ENCODE measurements at places on chromosomes 16 and 17.

- peak; percentile 67 for DNase-seq
Observed at GRCh38 chr16:81599034-81599744, 154.6 kb downstream of the CMIP start.

DNA sequence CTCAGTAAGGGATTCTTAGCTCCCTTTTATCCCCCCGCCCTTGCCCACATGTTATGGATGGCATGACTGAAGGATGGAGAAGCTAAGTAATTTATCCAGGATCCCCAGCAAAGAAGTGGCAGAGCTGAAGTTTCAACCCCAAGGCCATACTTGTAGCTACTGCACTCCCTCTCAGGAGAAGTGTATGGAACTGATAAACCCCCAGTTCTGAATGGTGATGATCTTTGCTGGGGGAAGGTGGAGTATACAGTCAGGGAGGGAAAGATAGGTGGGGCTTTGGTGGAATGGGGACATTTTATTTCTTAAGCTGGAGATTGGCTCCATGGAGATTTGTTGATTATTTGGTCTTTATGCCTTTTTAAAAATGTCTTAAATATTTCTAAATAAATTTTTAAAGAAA, 58.3 kb downstream of the TNRC6C start:
- DNase-seq = no peak

GRCh38 chr16:66495440-66495839, 54.5 kb downstream of the TK2 start:
- no peak for DNase-seq

DNA sequence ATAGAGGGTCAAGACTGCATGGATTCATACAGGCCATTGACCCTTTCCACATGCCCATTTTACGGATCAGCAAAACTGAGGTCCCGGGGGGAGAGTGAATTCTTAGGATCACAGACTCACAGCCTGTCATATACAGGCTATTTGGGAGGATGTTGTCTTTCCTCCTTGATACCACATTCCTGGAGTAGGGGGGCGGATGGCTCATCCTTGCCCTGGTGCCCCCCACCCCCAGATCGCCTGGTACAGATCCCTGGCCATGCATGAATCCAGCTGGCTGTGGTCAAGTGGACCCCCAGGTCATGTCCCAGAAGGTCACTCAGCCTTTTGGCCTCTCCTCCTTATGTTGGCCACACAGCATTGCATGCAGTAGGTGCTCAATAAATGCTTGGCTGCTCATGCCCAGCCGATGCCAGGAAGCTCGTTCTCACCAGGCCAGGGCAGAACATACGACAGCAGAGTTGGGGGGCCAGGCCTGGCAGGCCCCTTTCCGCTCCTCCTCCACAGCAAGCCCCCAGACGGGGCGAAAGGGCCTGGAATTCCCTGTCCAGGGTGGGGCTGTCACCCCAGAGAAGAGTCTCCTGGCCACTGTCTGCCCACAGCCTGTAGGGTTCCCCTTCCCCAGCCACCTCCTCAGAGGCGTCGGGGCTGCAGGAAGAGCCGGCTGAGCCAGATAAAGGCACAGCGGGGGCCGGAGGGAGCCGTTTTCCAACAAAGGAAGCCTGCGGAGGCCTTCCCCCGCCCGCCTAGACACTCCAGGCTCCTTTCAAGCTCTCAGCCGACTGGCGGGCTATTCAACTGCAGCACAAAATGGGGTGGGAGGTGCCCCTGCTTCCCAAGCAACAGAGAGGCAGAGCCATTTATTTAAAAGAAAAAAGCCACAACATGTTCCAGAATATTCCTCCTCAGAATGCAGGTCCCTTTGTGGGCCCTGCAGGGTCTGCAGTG, 215.7 kb upstream of the CIBAR2 start:
- peak; percentile 88 for DNase-seq

DNA sequence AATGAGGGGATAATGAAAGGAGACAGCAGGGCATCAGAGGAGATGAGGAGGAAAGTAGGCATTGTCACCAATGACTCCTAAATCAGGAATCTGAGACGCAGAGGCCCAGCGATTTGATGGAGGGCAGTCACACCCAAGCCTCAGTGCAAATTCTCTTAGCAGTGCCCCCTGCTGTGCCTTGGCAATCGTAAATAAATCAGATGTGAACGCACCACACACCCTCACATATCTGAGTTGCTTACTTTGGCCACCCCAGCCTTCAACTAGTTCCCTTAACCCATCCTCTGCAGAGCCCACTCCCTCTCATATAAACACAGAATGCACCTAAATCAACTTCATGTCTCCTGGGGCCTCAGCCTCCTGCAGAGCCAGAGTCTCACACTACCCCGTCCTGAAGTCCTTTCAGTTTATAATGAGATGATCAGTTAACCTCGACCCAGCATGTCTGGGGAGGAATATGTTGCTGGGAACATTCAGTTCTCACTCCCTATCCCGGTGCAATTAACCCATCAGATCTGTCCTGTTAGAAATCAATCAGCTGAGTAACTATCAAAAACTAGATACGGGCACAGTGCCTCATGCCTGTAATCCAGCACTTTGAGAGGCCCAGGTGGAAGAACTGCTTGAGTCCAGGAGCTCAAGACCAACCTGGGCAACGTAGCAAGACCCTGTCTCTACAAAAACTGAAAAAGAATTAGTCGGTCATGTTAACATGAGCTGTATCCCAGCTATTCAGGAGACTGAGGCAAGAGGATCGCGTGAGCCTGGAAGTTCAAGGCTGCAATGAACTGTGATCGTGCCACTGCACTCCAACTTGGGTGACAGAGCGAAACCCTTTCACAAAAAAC, 78.4 kb downstream of the SLC39A11 start:
- no peak for DNase-seq

DNA sequence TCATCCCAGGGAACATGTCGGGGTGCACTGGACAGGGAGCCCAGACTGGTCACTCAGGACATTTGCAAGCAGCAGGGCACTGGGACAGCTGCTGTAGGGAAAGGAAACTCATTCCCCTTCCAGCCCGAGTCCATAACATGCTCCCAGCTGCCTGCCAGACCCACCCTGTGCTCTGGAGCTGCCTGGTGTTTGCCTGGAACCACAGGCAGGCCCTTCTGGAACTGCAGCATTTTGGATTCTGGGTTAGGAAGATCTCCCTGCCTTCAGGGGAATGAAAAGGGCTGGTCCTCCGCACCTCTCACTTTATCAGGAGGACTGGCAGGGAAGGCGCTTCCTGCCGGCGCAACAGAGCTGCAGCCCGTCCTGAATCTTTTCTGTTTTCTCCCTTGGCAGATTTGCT, 41.2 kb downstream of the MEAK7 start:
- DNase-seq = no peak

DNA sequence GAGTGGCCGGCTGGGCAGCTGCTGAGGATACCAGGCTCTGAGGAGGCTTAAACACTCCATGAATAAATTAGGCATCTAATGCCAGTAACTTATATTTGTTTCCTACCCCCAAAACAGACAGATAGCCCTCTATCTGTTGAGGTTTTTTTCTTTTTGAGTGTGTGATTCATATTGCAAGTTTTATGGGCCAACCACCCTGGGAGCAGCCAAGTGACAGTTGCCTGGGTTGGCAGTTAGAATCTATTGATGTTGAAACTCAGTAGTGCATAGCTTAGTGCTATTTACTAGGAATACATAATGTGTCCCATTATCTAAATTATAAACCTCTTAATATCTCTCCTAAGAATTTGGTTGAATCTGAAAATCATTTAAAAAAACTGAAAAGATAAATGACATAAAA, 397.4 kb downstream of the CA10 start:
- DNase-seq = no peak

GRCh38 chr17:71760062-71760720, 360.6 kb upstream of the SOX9 start:
- no peak for DNase-seq

DNA sequence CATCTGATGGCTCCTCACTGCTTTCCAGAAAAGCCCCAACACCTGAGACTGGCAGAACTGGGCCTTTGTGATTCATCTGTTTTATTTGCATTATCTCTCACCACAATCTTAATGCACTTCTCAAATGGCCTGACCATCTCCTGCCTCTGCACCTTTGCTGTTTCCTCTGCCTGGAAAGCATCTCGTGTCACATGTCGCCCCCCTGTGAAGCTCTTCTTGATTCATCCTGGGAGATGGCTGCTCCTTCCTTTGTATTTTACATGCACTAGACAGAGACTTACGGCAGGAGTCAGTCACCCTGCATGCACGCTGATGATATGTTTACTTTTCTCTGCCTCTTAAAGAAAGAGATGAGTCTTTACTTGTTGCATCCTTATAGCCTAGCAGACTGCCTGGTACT, 30.0 kb downstream of the HNF1B start:
- no peak for DNase-seq
